ENCODE measurements at places on chromosomes 12 and 14.
A peak's percentile ranks its signal among the peaks of the same experiment; 100 is the strongest.

DNA sequence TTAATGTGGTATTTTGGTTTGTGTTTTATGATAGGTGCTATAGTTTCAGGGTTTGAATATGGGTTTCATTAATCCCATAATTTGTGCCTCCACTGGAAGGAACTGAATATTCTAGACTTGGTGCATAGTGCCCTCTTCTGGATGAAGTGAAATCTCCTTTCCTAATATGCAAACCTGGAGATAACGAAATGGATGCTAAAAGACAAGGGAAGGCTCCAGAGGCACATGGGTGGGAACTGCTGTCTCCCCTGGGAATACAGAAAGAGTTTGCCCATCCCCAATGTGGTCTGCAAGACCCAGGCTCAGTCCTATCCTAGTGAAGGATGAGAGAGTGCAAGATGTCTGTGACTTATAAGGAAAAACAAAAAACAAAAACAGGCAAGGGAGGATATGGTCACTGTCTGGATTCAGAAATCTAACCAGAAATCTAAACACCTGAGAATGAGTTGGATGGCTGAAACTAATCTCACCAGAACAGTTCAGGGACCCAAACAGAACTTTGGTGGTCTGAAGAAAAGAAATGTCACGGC is 142.3 kb upstream of the TMPO start:
- DNase-seq, result no peak

DNA sequence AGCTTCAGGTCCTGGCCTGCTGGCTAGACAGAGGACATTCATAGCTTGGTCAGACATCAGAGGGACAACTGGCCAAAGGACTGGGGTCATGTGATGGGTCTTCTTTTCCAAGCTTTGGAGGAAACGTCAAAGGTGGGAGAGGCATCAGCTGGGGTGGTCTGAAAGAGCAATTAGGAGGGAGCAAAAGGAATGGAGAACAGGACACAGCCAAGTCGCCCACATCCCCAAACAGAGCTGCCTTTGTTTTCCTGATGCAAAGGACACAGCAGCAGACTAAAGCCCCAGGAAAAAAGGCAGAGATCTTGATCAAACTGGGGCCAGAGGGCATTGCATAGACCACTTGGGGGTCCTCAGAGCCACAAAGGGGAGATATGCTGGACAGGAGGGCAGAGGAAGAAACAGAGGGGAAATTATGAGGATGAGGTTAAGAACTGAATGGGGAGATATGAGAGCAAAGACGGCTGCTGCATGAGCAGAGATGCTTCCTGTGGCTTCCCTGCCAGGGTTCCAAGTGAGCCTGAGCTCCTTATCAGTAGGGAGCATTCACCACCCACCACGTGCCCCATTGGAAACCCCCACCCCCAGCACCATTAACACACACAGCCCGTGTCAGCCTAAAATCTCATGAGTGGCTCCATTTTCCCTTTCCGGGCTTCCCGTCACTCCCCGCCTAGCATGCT is 62.4 kb downstream of the ANO2 start:
- no peak for DNase-seq

DNA sequence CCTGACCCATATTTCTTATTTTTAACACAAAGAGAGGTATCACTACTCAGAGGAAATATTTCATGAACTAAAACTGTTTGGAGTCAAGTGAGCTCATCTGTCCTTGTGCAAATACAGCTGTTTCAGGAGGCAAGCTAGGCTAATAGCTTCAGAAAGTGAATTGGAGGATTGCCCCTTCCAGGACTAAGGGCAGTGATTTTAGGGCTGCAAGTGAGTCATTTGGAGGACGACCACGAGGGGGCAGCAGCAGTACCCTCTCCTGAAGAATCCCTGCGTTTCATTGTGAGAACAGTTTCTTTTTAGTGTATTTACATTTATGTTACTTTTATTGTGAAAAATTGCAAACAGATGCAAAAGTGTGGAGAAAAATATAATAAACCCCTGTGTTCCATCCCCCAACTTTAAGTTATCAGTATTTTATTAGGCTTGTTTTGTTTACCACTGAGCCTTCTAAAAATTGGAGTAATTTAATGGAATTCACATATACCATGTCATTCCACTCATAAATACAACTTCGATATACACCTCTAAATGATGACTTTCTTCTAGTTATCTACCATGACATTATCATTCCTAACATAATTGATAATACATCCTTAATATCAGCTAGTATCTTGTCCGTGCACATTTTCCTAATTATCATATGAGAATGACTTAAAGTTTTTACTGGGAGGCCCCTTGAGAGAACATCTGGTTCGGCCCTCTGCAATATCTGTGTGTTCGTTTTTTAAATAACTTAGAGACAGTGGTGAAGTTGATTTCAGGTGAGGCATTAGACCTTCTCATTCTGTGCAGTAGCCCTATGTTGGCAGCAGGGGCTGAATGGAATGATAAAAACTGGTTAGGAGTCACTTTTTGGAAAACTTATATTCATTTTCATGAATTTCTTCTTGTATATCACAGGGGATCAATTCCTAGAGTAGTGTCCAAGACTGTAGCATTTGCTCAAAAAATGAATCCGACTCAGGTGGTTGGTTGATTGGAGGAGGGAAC is 13.7 kb downstream of the FOXJ2 start:
- DNase-seq, result peak; percentile 27

- DNase-seq, result no peak
Observed at GRCh38 chr12:129409281-129409680, 494.5 kb downstream of the TMEM132D start.

DNA sequence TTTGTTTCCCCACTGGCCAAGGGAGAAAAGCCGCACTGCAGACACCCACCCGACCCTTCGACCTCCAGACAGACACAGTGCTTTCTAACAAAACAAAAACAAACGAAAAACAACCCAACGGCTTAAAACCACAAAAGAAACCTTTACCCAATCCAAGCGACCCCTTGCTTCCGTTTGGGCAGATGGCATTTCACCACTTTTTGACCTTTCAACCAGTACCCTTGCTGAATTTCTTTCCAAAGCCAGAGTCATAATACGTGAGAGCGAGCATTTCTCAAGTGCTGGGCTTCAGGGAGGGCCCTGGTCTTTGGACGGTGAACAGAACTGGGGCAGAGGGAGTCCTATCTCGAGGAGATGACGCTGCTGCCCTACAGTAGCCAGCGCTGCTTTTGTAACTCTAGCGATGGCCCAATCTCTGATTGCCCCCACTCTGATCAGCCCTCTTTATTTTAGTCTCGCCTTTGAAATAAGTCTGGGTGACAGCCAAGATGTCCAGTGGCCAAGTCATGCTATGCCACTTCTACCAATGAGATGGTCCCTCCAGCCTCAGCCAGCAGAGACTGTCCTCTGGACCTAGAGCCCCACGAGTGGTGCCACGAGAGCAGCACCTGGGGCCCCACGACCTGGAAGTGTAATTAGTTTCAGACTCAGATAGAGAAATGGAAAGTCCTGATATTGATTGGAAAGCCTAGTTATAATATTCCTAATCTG is 21.9 kb upstream of the ADIPOR2 start:
- DNase-seq, result no peak

DNA sequence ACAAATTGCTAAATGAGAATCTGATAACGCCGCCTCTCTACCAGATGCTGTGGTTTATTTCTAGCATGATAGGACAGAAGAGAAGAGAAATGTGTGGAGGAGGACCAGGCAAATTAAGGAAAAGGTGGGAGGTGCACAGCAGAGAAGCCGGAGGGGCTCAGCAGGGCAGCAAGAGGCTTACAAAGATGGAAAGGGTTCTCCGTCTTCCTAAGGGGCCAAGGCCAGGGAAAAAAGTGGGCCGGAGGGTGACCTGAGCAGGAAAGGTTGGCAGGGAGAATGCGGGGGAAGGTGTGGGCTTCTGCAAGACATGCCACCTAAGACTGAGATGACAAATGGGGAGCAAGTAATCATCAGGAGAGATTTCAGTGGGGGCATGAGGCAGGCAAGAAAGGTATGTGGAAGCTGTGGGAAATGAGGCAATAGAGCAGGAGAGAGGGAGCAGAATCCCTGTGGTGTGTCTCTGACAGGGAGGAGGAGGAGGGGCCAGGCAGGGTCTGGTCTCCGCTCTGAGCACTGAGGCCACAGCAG is 18.7 kb downstream of the MANSC1 start:
- DNase-seq, result no peak

All from hippocampal formation (tissue), 2 donors.